Stimulated activated memory B cell treated with anti-CD40 and anti-IgM and Interleukin-4, amounts not matched to agents 10 μg/mL and 1 μg/mL and 100 μg/mL, for 72 hours (primary cell): ENCODE measurements at places on chromosomes 3 and 15.

DNA sequence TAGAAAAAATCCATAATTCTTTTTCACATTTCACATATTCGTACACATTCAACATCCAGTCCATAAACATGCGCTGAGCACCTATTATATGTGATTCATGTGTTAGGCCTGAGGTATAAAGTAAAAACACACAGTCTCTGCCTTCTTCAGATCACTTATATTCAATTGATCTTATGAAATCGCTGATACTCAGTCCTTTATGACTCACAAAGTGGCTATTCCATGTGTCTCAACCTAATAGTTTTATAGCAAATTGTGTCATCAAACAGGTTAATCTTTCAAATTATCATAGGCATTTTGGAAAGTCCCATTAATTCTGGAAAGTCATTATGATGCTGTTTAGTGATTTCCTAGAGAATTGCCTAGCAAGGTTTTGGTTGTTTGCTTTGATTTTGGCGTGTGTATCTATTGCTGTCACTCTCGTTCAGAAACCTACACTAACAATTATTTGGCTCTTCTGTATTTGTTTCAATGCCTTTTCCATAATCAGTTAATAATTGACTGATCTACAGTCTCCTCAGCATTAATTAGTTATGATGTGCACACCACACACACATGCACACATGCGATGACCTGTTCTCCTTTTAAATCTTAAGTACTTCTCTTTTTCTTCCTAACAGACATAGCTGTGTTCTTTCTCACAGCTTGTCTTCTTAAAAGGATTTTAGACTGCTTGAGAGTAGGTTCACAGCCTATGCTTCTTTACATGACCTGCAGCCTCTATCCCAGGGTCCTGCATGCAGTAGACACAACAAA, 353.1 kb downstream of the MECOM start:
- ATAC-seq = no peak

DNA sequence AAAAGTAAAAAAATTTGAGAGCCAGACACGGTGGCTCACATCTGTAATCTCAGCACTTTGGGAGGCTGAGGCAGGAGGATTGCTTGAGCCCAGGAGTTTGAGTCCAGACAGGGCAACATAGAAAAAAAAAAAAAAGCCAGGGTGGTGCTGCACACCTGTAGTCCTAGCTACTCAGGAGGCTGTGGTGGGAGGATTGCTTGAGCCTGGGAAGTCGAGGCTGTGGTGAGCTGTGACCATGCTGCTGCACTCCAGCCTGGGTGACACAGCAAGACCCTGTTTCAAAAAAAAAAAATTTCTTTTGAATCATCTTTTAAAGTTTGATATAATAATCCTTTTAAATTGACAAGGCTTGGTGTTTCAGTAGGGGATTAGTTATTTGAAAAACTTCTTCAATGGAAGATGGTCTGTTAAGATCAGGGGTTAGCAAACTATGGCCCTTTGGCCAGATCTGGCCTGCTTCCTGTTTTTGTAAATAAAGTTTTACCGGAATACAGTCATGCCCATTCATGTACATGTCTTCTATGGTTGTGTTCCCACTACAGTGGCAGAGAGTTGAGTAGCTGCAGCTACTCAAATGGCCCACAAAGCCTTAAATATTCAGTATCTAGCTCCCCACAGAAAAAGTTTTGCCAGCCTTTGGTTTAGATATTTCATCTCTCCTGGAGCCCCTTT, 28.9 kb downstream of the CDAN1 start:
- ATAC-seq = no peak

- ATAC-seq = no peak
Observed at GRCh38 chr3:151837057-151837456, 23.1 kb downstream of the AADAC start.

GRCh38 chr15:90812958-90813265, 55.5 kb upstream of the FURIN start:
- no peak for ATAC-seq

GRCh38 chr3:163438760-163439159, 1639.5 kb downstream of the SI start:
- no peak for ATAC-seq

GRCh38 chr3:42764115-42764514, 8.9 kb downstream of the CCDC13 start:
- ATAC-seq = no peak

GRCh38 chr3:53693451-53693850, 152.8 kb downstream of the CHDH start:
- no peak for ATAC-seq

GRCh38 chr3:38565339-38566214, 69.4 kb downstream of the EXOG start:
- no peak for ATAC-seq

GRCh38 chr3:150069154-150069527, 98.4 kb upstream of the PFN2 start:
- ATAC-seq = no peak

- no peak for ATAC-seq
Observed at GRCh38 chr15:73464602-73465001, 21.6 kb downstream of the REC114 start.

GRCh38 chr15:60649845-60650548, 171.1 kb upstream of the ICE2 start:
- peak; percentile 49 for ATAC-seq

GRCh38 chr3:123158330-123158729, 43.4 kb upstream of the SEC22A start:
- ATAC-seq = no peak

DNA sequence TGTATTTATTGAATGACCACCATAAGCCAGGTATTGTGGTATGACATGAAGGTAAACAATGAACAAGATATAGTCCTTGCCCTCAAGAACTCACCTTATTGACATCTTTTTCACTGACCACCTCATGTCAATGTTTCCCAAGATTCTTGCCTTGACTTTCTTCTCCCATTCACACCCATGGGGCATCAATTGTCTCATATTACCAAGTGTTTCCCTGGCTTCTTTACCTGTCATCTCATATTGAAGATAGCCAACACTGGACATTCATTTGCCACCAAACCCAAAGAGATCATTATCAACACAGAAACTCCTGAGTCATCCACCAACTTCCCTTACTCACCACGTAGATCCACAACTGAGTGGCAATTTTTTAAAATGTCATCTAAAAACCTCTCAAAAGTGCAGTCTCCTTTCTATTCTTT, 2.2 kb downstream of the EFHB start:
- ATAC-seq = peak; percentile 56

GRCh38 chr3:155560594-155560993, 184.3 kb downstream of the PLCH1 start:
- ATAC-seq = no peak

DNA sequence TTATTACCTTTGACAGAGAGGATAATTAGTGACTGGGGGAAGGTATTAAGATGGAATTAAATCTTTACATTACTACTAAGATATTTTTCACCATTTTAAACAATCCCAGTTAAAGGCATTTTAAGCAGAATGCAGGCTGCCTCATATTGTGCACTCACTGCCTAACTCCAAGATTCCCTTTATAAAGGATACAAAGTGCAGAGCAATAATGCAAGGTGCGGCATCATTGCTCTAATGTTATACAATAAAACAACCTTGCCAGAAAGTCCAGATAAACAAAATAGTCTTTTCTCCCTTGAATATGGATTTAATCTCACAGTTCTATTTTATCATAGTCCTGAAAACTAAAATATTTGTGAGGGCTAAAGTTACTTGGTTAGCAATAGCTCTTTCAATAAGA, 1031.6 kb upstream of the SEMA6D start:
- ATAC-seq = no peak

GRCh38 chr15:33971811-33972210, 3.5 kb downstream of the CHRM5 start:
- ATAC-seq = no peak

DNA sequence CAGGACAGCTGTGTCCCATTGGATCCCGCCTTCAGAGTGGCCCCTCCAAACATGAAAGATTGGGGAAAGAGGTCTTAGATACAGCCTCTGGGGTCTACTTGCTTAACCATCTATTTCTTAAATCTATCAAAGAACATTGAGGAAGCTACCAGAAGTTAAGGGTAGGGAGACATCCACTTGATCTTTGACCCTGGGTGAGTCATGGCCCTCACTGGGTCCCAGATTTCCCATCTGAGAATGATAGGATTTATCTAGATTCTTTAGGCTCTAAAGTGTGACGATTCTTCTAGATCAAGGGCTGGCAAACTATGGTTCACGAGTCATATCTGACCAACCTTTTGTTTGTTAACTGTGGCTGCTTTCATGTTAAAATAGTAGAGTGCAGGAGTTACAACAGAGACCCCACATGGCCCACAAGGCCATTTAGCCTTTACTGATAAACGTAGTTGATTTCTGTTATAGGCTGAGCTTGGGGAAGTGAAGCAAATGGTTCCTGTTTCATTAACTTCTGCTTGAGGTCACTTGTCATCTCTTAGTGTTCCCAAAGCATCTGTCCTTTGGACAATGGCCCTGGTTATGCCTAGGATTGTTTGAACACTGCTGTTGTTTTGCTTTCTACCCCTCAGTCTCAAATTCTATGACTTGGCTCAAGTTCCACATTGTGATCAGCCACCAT, 8.0 kb downstream of the MUC13 start:
- no peak for ATAC-seq

- no peak for ATAC-seq
Observed at GRCh38 chr15:31483986-31484951, 157.6 kb downstream of the KLF13 start.

DNA sequence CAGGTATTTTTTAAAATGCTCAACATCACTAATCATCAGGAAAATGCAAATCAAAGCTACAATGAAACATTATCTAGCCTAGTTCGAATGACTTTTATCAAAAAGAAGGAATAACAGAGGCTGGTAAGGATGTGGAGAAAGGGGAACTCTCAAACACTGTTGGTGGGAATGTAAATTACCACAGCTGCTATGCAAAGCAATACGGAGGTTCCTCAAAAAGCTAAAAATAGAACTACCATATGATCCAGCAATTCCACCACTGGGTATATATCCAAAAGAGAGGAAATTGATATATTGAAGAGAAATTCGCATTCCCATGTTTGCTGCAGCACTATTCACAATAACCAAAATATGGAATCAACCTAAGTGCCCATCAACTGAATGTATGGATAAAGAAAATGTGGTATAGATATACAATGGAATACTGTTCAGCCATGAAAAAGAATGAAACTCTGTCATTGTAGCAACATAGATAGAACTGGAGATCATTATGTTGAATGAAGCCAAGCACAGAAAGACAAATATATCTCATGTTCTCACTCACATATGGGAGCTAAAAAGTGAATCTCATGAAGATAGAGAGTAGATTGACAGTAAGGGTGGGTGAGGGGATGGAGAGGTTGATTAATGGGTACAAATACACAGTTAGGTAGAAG, 19.7 kb upstream of the CLN6 start:
- no peak for ATAC-seq

GRCh38 chr3:193030276-193030675, 112.6 kb upstream of the MB21D2 start:
- no peak for ATAC-seq

DNA sequence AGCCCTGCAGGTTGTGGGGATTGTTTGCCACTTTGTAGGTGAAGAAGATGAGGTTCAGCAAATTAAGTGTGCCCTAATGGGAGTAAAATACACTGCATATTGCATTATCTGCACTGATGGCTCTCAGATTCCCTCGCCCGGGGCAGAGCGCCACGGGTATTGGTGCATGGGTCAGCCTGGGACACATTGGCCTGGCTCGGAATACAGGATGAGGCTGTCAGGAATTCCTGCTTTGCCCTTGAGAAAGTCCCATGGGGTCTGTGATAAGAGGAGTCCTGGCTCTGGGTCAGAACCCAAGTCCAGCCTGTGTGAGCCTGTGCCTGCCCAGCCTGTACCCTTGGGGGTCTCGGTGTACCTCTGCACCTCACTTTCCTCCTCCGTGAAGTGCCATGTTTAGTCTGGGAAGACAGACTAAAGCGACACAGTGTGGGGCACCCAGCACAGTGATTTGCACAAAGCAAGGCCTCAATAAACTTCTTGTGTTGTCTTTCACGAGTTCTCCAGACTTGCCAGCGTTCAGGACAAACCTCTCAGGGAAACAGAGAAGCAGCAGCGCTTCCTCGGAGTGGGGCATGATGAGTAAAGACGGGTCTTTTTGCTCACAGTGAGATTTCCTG, 107.6 kb downstream of the LRRK1 start:
- ATAC-seq = no peak

GRCh38 chr15:41975669-41976068, 3.3 kb upstream of the EHD4 start:
- ATAC-seq = no peak

DNA sequence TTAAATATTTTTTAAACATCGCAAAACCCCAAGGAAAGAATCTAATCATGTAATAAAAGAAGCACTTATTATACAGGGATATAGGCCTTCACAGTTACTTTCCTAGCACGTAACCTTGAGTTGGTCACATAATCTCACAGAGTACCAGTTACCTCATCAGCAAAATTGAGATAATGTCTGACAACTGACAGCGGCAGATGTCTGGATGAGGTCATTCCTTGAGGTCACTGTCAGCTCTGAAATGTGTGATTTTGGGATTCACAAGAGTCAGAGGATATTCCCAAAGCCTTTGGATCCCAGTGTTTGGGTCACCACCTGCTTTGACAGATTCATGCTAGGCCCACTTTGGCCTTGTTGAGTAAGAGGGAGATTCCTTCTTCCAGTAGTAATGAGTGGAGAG, 151.4 kb upstream of the SEMA6D start:
- peak; percentile 12 for ATAC-seq

- peak; percentile 93 for ATAC-seq
Observed at GRCh38 chr3:14980689-14981088, 33.3 kb downstream of the NR2C2 start.

DNA sequence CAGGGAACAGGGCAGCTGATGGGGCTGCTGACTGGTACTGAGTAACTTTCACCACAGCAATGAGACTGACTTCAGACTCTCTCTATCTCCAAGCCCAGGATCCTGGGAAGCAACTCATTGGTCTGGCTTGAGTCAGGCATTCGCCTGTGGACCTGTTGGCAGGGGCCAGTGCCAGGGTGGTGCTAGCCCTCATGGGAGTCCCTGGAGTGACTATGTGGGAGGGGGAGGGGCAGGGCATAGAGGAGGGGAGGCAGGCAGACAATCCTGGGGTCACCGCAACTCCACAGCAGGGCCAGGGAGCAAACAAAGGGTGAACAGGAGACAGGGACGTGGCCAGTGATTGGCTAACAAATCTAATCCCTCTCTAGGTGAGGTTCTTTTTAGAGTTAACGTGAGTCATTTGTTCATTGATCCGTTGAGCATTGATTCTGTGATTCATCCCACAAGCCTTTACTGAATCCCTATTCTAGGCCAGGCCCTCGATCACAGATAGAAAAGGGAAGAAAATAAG, 71.8 kb downstream of the CEMIP start:
- no peak for ATAC-seq

DNA sequence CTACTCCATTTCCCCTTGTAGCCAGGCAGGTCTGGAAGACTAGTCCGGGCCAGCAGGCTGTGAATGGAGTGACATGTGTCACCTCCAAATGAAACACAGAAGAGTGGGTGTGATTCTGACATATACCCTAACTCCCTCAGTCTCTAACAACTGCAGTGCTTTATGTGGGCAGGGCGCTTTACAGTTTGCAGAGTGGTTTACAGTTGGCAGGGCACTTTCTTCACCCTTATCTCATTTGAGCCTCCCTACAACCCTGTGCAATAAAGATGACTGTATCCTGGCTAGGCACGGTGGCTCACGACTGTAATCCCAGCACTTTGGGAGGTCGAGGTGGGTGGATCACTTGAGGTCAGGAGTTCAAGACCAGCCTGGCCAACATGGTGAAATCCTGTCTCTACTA, 176.3 kb downstream of the RAB11A start:
- ATAC-seq = no peak

- ATAC-seq = no peak
Observed at GRCh38 chr15:85760049-85760448, 34.7 kb downstream of the KLHL25 start.

GRCh38 chr3:189921770-189922169, 198.9 kb downstream of the P3H2 start:
- ATAC-seq = no peak
